ENCODE measurements at places on chromosomes 12 and 14. TPM values are rescaled to one million over a fixed set of nuclear protein-coding genes. Genes with fewer than 3 reads are reported as not detected.
A peak's percentile ranks its signal among the peaks of the same experiment; 100 is the strongest.

The KERA gene
- total RNA-seq, result not detected

The PEX5 gene
- total RNA-seq, result 62.6 TPM

The SMIM10L1 gene
- total RNA-seq, result 6.6 TPM

The BORCS5 gene
- 20.3 TPM for total RNA-seq

The MYL6 gene
- total RNA-seq, result 1,981 TPM

The CCDC88C gene
- 5.8 TPM for total RNA-seq

The INSM2 gene
- total RNA-seq, result not detected

The SBNO1 gene
- total RNA-seq, result 20.3 TPM

The KRT85 gene
- total RNA-seq, result not detected

The PRH2 gene
- total RNA-seq, result not detected

The PRORP gene
- total RNA-seq, result 41.6 TPM

The TMEM52B gene
- 0.44 TPM for total RNA-seq

The NTN4 gene
- total RNA-seq, result 110 TPM

The WSCD2 gene
- total RNA-seq, result 0.48 TPM

The A2M gene
- total RNA-seq, result 276 TPM

DNA sequence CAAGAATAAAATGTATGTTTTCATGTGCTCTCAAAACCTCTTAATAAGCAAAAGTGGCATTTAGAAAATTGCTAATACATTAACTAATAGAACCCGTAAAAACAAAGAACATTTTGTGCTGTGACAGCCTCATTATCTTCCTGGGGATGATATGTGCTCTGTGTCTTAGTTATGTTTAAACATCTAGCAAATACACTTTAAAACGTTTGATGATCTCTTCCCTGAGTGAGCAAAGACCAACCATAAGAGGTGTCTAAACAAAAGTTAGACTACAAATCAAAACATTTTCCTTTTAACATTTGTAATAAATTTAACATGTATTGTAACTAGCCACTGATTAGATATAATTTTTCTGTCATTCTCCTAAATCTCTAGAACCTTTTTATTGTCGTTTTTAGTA, 95.8 kb downstream of the SOX5 start:
- no peaks in the 10 kb centered on the region for H3K27me3 ChIP-seq
- H3K36me3 ChIP-seq, result no peaks in the 10 kb centered on the region
- no peaks in the 10 kb centered on the region for H3K4me1 ChIP-seq
- H3K27ac ChIP-seq, result no peak overlapping the region
- no peak overlapping the region for H3K4me3 ChIP-seq

GRCh38 chr12:53466640-53467039, 14.7 kb downstream of the PCBP2 start:
- no peaks in the 10 kb centered on the region for H3K4me1 ChIP-seq
- no peak overlapping the region for H3K4me3 ChIP-seq
- peaks cover 20% of the 10 kb centered on the region for H3K36me3 ChIP-seq
- DNase-seq, result no peak
- no peak overlapping the region for H3K27ac ChIP-seq

- no peaks in the 10 kb centered on the region for H3K36me3 ChIP-seq
- H3K4me1 ChIP-seq, result no peaks in the 10 kb centered on the region
- H3K27ac ChIP-seq, result no peak overlapping the region
- no peak overlapping the region for H3K4me3 ChIP-seq
- no peaks in the 10 kb centered on the region for H3K27me3 ChIP-seq
Measured at GRCh38 chr12:108668542-108668941, 34.8 kb upstream of the SELPLG start.

GRCh38 chr14:51443195-51444018, 203.4 kb downstream of the TMX1 start:
- no peaks in the 10 kb centered on the region for H3K27me3 ChIP-seq
- H3K27ac ChIP-seq, result no peak overlapping the region
- no peaks in the 10 kb centered on the region for H3K36me3 ChIP-seq
- no peak for DNase-seq

DNA sequence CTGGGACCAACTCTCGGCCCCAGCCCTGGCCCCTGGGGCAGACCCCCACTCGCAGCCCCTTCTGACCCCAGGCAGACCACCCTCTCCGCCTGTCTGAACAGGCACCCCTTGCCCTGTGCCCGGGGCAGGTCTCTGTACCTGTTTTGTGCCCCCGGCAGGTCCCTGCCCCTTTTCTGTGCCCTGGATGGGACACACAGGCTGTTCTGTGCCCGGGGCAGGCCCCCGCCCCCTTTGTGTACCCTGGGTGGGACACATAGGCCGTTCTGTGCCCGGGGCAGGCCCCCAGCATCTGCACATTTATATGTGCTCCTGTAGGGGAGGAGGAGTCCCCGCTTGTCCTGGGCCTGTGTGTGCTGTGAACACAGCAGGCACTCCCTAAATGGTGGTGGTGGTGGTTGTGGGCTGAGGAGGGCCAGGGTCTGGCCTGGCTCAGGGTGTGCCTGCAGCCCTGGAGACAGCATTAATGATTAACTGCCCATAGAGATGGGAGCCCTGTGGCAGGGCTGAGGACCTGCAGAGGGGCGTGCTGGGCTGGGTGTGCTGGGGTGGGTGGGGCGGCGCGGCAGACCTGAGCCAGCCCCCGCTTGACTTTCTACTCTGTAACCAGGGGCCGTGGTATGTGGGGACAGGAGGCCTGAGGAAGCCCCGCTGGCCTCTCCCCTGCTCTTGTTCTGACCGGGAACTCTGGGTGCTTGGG, 3.7 kb downstream of the FBRSL1 start:
- H3K4me1 ChIP-seq, result peaks cover 63% of the 10 kb centered on the region
- H3K4me3 ChIP-seq, result no peak overlapping the region
- H3K27me3 ChIP-seq, result no peaks in the 10 kb centered on the region
- H3K27ac ChIP-seq, result peak overlapping the region; percentile 74
- no peak for DNase-seq

DNA sequence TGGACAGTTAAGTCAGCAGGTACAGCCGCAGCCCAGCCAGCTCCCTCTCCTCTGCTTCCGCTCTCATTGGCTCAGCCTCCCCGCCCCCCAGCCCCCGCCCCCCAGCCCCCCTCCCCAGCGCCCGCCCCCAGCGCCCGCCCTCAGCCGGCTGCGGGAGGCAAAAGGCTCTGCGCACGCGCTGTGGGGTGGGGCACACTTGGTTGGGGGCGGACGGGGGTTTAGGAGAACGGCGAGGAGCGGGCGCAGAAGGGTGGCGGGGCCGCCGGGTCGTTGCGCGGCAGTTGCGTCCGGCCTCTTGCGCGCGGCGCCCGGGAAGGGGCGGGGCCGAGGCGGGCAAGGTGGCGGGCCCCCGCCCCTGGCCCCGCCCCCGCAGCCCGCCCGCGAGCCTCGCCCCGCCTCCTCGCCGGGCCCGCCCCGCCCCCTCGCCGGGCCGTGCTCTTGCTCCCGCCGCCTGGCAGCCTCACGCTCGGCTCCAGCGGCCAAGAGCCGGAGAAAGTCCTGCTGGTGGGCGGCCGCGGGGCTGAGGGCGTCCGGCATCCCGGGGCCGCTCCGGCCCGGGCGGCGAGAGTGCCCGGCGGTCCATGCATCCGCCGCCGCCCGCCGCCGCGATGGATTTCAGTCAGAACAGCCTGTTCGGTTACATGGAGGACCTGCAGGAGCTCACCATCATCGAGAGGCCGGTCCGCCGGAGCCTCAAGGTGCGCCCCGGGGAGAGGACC, at the start of gene PPP4R4:
Gene PPP4R4, plus strand, starts transcription at position 438 of the 719 bp plus-strand sequence. Its CDS starts 144 bp downstream, at position 582.
- H3K27ac ChIP-seq, result peak within 1 kb of the TSS; percentile 50
- H3K27me3 ChIP-seq, result no peaks in the 10 kb centered on the region
- H3K4me1 ChIP-seq, result peaks cover 5% of the 10 kb centered on the region
- H3K36me3 ChIP-seq, result no peaks in the 10 kb centered on the region
- peak; percentile 64 for DNase-seq
- peak within 1 kb of the TSS; percentile 85 for H3K4me3 ChIP-seq

DNA sequence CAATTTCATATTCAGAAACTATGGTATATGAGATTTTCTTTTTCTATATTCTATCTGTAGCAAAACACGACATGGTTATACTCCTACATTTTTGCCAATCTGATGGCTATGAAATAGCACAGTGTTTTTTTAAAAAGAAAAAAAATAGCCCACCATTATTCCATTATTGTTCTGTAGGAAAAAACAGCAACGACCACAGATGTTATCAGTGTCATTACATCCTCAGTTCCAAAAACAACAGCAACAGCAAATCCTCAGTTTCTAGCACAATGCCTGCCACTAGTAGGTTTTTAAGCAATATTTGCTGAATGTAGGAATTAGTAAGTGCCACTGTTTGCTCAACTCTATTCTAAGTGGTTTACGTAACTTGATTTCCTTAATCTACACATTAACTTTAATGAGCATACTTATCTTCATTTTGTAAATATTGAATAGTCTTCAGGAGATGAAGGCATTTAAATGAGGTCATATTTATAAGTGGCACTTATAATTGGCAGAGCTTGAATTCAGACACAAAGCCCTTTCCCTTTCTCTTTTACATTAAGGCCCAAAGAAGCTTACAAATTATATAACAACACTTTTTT, 8.3 kb downstream of the RNASE6 start:
- no peaks in the 10 kb centered on the region for H3K36me3 ChIP-seq
- no peak overlapping the region for H3K4me3 ChIP-seq
- H3K4me1 ChIP-seq, result no peaks in the 10 kb centered on the region
- no peaks in the 10 kb centered on the region for H3K27me3 ChIP-seq
- no peak overlapping the region for H3K27ac ChIP-seq
- DNase-seq, result no peak

DNA sequence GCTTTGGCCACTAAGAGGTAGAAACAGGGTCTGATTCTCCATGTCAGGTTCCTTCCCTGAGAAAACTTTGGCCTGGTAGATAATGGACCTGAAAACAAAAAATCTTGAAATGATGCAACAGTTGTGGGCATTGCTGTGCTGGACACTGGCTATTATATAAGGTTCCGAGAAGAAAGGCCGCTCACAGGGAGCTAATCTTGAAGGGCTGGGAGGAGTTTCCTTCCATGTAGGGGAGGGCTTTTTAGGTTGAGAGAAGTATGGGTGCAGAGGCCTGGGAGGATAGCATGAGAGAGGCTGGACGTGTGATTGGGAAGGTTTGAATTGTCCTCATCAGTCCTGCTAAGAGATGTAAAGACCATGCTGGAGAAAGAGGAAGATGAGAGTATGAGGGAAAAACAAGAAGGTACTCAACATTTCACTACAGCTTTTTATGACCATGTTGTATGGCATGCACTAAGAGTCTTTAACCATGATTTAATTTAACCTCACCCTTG, 11.6 kb downstream of the LRRK2 start:
- no peaks in the 10 kb centered on the region for H3K4me1 ChIP-seq
- H3K36me3 ChIP-seq, result no peaks in the 10 kb centered on the region
- no peak overlapping the region for H3K4me3 ChIP-seq
- no peaks in the 10 kb centered on the region for H3K27me3 ChIP-seq
- no peak overlapping the region for H3K27ac ChIP-seq
- DNase-seq, result no peak

GRCh38 chr12:89235189-89235993, 116.9 kb downstream of the DUSP6 start:
- peaks cover 5% of the 10 kb centered on the region for H3K4me1 ChIP-seq
- no peak overlapping the region for H3K4me3 ChIP-seq
- no peaks in the 10 kb centered on the region for H3K36me3 ChIP-seq
- no peak for DNase-seq
- H3K27me3 ChIP-seq, result no peaks in the 10 kb centered on the region
- H3K27ac ChIP-seq, result no peak overlapping the region

DNA sequence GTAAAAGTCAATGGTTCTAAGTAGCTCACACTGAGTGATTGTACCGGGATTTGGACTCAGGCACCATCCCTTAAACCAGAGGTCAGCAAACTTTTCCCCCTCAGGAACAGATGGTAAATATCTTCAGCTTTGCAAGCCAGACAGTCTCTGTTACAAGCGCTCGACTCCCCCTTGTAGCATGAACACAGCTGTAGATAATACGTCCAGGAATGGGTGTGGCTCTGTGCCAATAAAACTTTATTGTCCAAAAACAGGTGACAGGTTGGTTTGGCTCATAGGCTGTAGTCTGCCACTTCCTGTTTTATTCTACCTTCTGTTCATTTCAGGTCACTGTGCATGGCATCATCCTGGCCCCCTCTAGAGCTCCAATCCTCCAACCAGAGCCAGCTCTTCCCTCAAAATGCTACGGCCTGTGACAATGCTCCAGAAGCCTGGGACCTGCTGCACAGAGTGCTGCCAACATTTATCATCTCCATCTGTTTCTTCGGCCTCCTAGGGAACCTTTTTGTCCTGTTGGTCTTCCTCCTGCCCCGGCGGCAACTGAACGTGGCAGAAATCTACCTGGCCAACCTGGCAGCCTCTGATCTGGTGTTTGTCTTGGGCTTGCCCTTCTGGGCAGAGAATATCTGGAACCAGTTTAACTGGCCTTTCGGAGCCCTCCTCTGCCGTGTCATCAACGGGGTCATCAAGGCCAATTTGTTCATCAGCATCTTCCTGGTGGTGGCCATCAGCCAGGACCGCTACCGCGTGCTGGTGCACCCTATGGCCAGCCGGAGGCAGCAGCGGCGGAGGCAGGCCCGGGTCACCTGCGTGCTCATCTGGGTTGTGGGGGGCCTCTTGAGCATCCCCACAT, 7.6 kb downstream of the BDKRB1 start:
- H3K4me3 ChIP-seq, result no peak overlapping the region
- no peak for DNase-seq
- H3K27ac ChIP-seq, result no peak overlapping the region
- no peaks in the 10 kb centered on the region for H3K27me3 ChIP-seq
- H3K36me3 ChIP-seq, result no peaks in the 10 kb centered on the region

GRCh38 chr12:94813314-94813713, 163.0 kb upstream of the TMCC3 start:
- H3K27me3 ChIP-seq, result no peaks in the 10 kb centered on the region
- DNase-seq, result no peak
- no peaks in the 10 kb centered on the region for H3K36me3 ChIP-seq
- H3K27ac ChIP-seq, result no peak overlapping the region

GRCh38 chr12:51895378-51896135, 7.7 kb downstream of the ANKRD33 start:
- no peaks in the 10 kb centered on the region for H3K4me1 ChIP-seq
- no peak for DNase-seq
- H3K4me3 ChIP-seq, result no peak overlapping the region
- H3K27me3 ChIP-seq, result no peaks in the 10 kb centered on the region
- H3K36me3 ChIP-seq, result no peaks in the 10 kb centered on the region

DNA sequence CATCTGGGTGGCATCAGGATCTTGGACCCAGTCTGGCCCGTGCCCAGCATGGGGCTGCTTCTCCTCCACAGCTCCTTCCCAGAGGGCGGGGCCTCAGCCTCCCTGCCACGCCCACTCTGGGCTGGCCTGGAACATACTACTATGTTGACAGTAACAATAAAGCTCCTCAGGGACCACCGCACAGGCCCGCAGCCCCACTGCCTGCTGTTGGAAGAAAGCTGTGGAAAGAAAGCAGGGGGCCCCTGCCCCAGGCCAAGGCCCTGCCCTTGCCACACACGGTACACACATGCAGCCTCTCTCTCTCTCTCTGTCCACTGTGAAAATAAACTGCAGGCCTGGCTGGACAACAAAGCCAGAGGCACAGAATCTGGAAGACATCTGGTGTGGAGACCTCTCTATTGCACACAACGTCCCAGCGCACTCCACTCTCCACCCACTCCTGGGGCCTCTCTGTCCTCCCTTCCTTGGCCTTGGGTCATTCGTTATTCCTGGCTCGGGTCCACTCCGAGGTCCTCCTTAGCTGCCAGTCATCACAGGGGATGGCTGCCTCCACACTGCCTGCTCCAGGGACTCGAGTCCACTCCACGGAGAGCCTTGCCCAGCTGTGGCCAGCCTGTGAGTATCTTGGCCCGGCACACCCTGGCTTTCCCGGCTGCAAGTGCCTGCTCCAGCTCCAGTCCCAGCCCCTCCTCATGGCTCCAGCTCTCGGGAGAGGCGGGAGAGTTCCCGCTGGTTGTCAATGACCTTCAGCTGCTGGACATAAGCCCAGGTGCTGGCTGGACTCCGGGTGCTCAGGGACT, 11.8 kb upstream of the ENDOU start:
- no peak overlapping the region for H3K4me3 ChIP-seq
- peaks cover 13% of the 10 kb centered on the region for H3K4me1 ChIP-seq
- no peaks in the 10 kb centered on the region for H3K27me3 ChIP-seq
- H3K27ac ChIP-seq, result peak overlapping the region; percentile 86
- DNase-seq, result no peak
